ENCODE measurements at places on chromosomes 2 and 18.

DNA sequence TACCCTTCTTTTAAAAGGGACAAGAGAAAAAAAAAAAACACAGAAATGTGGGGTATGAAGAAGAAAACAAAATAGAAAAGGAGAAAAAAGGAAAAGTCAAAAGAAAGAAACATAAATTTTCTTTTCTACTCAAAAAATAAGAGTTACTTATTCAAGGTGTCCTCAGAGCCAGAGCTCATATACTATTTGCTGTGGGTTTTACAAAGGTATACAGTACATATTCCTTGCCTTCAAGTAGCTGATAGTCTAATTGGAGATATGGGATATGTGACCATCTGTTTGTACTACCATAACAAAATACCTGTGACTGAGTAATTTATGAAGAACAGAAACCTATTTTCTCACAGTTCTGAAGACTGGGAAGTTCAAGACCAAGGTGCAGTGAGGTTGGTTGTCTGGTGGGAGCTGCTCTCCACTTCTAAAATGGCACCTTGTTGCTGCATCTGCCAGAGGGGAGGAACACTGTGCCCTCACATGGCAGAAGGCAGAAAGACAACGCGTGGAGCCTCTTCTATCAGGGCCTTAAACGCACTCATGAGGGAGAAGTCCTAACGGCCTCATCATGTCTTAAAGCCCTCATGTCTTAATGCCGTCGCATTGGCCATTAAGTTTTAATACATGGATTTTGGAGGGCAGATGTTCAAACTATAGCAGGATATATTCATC lies 33.9 kb downstream of the NBAS start:
- no peak for DNase-seq

GRCh38 chr2:155895016-155895415 lies 437.5 kb downstream of the NR4A2 start:
- no peak for DNase-seq

DNA sequence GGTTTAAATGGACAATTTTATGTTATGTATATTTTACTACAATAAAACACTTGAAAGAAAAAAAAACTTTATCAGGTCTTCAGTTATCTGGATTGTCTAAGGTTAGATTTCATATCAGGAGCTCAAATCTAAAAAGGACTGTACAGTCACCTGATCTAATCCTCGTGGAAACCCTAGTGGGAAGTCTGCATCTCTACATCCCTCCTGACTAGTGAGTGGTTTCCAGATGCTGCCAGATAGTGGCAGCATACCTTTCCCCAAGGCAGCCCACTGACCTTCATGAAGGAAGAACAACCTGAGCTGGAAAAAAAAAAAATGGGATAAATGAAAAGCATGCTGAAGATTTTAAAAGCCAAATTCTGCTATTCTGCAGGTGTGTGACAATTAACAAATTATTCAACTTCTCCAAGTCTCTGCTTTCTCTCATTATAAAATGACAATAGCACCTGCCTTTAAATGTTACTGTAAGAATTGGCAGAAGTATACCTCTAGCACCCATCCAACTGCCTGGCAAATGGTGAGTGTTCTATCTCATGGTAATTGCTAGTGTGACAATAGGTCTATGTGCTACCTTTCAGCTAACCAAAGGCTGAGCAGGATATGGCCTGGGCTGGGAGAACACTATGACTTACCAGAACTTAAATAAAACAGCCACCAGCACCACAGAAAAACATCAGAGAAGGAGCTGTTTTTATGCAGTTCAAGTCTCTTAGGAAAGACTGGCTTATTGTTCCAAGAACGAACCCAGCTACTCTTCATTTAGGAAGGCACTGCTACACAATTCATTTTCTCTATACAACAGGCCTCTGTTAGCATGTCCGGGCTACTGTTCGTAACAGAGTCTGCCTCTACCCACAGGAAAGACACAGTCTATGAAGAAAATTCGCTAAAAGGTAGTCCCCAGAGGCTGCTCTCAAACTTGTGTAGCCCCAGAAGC lies 8.6 kb downstream of the CLASP1 start:
- DNase-seq: no peak

DNA sequence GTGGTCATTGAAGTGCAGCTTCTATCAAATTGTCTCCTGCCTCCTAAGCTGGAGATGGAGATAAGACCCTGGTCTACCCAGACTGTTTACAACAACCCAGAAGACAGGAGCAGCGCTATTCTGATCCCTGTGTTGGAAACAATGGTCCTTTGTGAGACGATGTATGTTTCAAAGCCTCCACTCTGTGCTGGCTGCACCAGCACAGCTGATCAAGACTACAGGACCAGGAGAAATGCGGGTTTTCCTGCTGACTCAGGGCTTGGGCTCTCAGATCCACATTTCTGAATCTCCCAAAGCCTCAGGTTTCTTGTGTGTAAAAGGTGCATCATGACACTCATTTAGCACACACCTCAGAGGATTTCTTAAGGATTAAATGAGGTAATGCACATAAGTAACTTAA lies 92.0 kb downstream of the POU3F3 start:
- no peak for DNase-seq

DNA sequence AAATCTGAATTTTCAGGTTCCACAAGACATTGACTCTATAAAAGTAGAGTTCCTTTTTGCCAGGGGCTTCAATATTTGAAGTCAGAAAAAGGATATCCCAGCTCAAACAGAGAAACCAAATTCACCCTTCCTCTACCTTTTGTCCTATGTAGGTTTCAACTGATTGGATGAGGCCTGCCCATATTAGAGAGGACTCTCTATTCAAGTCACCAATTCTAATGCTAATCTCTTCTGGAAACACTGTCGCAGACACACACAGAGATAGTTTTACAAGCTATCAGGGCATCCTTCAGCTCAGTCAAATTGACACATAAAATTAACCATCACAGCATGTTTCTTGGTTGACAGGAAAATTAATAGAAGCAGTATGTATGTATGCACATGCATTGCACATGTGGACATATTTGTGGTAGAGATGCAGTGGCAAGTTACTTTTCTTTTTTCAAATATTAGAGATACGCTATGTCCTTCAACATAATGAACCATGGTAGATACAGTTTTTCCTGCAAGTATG lies 207.1 kb downstream of the RAD51AP2 start:
- no peak for DNase-seq

DNA sequence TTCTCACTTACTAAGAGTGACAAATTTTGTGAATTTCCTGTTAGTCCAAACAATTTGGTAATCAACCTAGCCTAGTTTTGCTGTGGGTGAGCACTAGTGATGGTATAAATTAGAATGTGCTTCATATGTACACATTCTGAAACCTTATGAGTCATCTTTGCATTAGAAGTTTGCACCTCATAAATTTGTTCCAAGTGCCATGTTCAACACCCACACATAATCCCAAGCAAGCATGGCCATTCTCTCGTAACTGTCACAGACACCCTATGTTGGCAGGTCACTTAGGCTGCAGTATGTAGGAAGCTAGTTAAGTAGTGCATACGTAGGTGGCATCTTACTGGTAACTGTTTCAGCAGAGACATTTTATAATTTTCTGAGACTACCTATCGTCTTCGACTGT lies 46.9 kb downstream of the NAB1 start:
- DNase-seq: peak; percentile 76

DNA sequence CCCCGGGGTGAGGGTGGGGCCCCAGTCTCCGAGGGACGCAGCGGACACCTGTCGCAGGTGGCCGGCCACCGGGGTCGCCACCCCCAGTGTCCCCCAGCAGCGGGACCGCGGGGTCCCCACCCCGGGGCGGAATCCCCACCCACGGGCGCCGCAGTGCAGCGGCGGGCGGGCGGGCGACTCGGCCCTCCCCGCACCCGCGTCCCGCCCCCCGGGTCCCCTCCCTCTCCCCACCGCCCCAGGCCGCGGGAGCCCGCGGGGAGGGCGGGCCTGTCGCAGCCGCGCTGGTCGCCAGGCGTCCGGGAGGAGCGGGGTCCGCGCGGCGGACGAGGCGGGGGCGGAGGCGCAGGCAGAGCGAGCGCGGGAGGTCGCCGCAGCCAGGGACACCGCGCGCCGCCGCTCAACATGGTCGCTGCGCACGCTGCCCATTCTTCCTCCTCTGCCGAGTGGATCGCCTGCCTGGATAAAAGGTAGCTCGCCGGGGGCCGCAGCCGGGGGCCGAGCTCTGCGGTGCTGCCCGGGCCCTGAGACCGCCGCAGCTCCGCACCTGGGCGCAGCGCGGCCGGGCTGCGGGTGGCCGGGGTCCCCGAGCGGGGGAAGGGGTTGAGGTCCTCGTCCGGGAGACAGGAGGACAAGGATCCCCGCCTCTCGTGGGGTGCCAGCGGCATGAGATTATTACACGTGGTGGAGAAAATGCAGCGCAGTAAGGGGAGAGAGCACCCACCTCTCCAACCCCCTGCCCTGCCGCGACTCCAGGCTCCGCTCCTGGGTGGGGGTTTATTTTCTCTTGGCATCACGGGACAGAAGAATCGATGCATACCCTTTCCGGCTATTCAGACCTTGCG lies at the start of gene RAPGEF4:
RAPGEF4 (plus strand) TSS at position 264 of the 842 bp plus-strand sequence; CDS start at position 403, 139 bp downstream.
- DNase-seq: no peak

- DNase-seq: peak; percentile 48
Observed at GRCh38 chr2:99079226-99079625, 62.3 kb upstream of the C2orf15 start.

GRCh38 chr18:2916184-2916583 lies 69.4 kb downstream of the EMILIN2 start:
- no peak for DNase-seq

DNA sequence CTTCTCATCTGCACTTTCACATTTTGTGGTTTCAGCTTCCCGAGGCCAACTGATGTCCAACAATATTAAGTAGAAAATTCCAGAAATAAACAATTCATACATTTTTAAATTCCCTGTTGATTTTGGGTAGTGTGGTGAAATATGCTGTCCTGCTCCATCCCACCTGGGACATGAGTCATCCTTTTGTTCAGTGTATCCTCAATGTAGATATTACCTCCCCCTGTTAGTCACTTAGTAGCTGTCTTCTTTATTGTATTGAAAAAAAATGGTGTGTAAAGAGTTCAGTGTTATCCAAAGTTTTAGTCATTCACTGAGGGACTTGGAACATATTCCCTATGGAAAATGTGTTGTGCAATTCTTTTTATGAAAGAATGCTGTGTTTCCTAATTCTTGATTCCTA lies 348.1 kb downstream of the SOCS6 start:
- peak; percentile 32 for DNase-seq

DNA sequence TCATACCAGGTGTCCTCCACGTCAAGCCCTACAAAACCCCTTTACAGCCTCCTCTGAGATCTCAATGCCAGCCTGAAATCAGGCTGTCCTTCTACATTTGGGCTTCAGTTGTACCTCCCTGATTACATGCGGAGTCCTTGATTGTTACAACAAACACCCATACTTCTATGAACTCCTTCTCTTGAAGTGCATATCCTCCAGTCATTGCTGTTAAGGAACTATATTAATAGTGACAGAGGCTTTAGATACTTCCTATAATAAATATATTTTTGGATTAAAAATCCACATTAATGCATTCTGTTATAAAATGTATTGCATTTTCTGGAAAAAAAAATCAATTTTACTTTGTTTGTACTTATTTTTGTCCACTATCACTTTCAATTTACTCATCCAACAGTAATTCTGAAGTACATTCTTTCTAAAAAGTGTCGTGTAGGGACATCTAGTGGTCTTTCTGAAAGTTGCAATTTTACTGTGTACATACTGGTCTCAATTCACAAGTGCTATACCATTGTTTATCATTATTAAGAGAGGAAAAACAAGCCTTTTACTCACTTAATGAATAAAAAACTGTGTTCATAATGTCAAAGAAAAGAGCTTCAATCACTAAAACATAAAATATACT lies 316.4 kb downstream of the DSEL start:
- peak; percentile 65 for DNase-seq

DNA sequence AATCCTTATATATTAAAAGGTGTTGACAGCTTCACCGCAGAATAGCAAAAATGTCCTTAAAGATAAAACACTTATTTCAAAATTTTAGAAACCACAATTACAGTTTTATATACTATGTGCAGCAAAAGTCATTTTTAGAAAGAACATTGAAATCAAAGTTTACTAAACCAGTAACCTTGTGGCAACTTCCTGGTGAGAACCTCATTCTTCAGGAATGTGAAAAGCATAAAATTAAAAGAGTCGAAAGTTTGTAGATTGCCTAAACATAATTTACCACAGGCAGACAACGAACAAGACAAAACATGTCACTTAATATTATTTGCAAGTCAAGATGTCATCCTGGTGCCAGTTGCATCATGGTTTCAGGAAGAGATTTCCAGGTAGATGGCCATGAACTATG lies 108.3 kb upstream of the NRP2 start:
- DNase-seq: peak; percentile 92

GRCh38 chr2:177056481-177056929 lies 156.1 kb upstream of the HNRNPA3 start:
- DNase-seq: no peak

- no peak for DNase-seq
Observed at GRCh38 chr2:176555781-176556180, 286.5 kb downstream of the MTX2 start.

GRCh38 chr2:242001853-242002252 lies 132.3 kb downstream of the RTP5 start:
- no peak for DNase-seq

DNA sequence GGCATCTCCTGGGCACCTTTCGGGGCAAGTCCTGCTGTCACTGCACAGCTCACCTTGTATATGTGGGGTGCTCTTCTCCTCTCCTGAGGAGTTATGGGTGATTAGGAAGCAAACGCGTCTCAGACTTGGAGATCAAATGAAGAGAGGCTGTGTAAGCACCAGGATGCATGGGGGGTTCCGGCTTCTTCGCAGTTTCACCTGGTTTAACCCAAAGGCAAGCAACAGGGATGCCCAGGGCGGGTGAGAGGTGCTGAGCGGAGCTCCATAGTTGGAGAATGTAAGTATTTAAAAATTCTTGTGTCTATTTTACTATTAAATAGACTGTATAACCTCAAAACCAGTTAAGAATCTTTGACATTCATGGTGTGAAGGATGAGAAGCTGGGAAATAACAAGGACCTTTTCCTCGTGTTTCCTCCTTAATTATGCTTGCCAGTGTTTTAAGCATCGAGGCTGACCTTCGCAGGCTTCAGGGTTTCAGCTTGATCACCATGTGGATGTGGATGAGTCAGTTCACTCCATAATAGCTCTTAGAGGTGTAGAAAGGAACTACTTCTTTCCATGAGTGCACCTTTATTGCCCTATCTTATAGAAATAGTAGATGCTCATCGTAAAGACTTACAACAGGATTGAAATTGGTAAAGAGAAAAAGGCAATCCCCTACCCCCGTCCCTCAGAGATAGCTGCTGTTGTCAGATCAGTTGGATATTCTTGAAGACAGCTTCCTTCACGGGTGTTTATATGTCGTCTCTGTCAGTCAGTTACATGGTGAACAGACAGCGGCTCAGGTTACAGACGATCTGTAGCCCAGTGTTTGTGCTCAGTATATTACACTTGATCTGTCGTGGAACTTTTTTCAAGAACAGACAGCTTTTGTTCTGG lies 201.1 kb downstream of the AGAP1 start:
- no peak for DNase-seq

- DNase-seq: peak; percentile 38
Observed at GRCh38 chr2:156447761-156448160, 11.6 kb downstream of the GPD2 start.
